ENCODE measurements at places on chromosomes 7 and 10. TPM values are rescaled to one million over a fixed set of nuclear protein-coding genes. Genes with fewer than 3 reads are reported as not detected.

Gene IRF5
- 0.81 TPM for total RNA-seq

Gene ITPRID1
- total RNA-seq, result not detected

Gene SGCE
- total RNA-seq, result 31.6 TPM

Gene PAX4
- total RNA-seq, result not detected

Gene TMEM225B
- 0.25 TPM for total RNA-seq

Gene ACTL6B
- not detected for total RNA-seq

Gene CLDN3
- not detected for total RNA-seq

Gene ARID5B
- total RNA-seq, result 11.0 TPM

Gene CYP3A7
- total RNA-seq, result not detected

Gene WNT8B
- not detected for total RNA-seq

Gene NANOS1
- 0.78 TPM for total RNA-seq

Gene TYW1B
- 1.1 TPM for total RNA-seq

Gene DGKI
- not detected for total RNA-seq

Gene SPDYE5
- total RNA-seq, result not detected

Gene FXYD4
- total RNA-seq, result not detected

Gene HOXA7
- 13.3 TPM for total RNA-seq

Gene FAM241B
- 2.5 TPM for total RNA-seq

Gene LIPM
- 0.11 TPM for total RNA-seq

Gene BMPR1A
- 26.9 TPM for total RNA-seq

Gene NUTM2A
- total RNA-seq, result 1.3 TPM

Gene HOGA1
- 0.56 TPM for total RNA-seq

Gene H2BK1
- total RNA-seq, result not detected

Gene COL28A1
- not detected for total RNA-seq

Gene TDRD1
- not detected for total RNA-seq

Measured in foreskin keratinocyte (primary cell).